T-helper 17 cell (primary cell): ENCODE measurements at places on chromosomes 6 and 20. TPM values are rescaled to one million over a fixed set of nuclear protein-coding genes. Genes with fewer than 3 reads are reported as not detected.

Gene TCF15
- not detected for total RNA-seq

Gene TNXB
- 7.3 TPM for total RNA-seq

Gene SIRPB1
- 4.6 TPM for total RNA-seq

Gene SUPT3H
- 10.8 TPM for total RNA-seq

Gene POPDC3
- not detected for total RNA-seq

Gene RIPOR2
- 296 TPM for total RNA-seq

Gene EMILIN3
- not detected for total RNA-seq

DNA sequence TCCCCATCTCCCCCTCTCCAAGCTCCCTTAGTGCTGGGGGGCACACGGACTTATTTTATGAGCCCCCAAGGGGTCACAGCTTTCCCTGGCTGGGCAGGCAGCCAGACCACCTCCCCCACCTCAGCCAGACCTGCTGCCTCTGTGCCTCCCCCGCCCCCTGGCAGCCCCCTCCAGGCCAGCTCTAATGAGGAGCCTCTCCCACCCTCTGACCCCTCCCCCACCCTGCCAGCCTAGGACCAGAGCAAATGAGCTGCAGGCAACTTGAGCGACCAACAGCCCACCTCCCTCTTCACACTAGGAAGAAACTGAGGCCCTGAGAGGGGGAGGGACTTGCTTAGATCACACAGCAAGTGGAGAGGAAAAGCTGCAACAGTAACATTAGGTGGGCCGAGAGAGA is 1.9 kb downstream of the GDF5 start:
- DNase-seq = no peak

GRCh38 chr6:47502920-47503319 is 25.3 kb downstream of the CD2AP start:
- no peak for DNase-seq

- no peak for DNase-seq
Observed at GRCh38 chr6:410555-411395, 19.2 kb downstream of the IRF4 start.

- DNase-seq = no peak
Observed at GRCh38 chr20:57568088-57568896, 7.4 kb downstream of the PCK1 start.

DNA sequence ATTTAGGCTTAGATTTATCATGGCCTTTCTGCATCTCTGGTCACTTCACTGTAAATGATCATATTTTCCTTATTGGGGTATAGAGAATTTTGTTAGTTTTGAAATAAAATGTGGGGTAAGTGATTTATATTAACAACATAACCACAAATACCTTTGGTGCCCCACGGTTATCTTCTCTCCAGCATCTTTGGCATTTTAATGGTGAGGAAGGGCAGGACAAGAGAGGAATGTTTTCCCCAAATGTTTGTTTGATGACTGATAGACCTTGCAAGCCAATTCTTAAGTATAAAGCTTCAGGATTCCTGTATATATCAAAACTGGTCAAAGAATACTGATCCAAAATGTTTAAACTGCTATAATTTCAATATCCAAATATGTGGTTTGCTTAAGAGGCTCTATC is 171.6 kb upstream of the SMLR1 start:
- DNase-seq = no peak

DNA sequence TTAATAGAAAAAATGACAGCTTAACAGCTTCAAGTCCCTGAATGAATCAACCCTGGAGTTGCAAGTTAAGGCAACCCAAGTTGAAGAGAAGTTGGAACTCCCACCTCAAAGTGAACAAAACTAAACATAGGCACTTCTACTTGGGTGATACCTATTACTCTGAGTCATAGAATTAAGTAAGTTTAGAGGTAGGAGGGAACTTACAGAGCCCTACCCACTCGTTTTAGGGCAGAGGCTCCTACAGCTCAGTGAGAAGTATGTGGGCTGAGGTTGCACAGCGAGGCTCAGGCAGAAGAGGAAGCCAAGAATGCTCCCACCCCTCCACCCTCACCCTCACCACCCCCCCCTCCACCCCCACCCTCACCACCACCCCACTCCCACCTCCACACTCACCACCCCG is 42.2 kb downstream of the NFATC2 start:
- DNase-seq = peak; percentile 25

GRCh38 chr20:12936020-12936419 is 72.8 kb upstream of the SPTLC3 start:
- DNase-seq = no peak

DNA sequence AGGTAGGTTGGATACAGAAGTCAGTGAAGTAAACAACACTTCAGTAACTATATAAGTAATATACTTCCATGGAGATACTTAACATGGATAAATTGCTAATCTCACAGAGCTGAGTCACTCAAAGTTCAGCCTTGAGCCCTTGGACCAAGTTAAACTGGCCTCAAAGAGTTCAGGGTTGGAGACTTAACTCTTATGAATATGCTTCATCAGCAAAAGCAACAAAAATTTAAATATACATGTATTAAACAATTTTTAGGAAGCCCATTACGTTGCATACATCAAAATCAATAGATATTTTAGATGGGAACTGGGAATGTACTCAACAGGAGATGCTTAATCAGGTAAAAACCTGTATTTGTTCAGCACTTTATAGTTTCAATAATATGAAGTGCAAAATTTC is 12.2 kb downstream of the MTCL3 start:
- no peak for DNase-seq

DNA sequence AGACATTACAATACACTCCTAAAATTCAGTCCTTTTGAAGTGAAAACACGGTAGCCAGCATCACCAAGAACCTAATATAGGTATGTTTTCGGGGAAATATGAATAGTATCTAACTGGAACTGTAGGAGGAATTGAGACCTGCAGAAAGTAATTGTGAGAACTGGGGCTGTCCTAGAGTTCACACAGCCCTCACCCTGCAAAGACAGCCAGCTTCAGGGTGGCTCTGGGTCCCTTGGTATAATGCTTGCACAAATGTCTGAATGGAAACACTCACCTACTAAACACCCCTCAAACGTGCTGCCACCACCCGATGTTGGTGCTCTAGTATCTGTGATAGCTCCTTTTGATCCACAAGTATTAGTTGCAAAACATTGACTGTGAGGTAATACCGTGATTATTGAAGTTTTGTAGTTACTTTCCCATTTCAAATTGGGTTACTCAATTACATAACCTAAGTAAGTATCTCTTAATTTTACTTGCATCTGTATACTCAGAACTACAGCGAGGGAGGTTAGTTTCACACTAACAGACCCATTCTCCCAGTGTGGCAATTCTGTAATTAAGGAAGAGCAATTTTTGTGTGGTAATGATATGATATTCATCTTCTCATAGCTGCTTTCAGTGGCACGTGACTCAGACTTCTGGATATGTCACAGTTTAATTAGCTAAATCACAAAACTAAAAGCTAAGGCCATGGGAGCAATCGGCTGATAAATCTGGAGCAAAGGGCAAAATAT is 129.5 kb downstream of the INSM1 start:
- no peak for DNase-seq

DNA sequence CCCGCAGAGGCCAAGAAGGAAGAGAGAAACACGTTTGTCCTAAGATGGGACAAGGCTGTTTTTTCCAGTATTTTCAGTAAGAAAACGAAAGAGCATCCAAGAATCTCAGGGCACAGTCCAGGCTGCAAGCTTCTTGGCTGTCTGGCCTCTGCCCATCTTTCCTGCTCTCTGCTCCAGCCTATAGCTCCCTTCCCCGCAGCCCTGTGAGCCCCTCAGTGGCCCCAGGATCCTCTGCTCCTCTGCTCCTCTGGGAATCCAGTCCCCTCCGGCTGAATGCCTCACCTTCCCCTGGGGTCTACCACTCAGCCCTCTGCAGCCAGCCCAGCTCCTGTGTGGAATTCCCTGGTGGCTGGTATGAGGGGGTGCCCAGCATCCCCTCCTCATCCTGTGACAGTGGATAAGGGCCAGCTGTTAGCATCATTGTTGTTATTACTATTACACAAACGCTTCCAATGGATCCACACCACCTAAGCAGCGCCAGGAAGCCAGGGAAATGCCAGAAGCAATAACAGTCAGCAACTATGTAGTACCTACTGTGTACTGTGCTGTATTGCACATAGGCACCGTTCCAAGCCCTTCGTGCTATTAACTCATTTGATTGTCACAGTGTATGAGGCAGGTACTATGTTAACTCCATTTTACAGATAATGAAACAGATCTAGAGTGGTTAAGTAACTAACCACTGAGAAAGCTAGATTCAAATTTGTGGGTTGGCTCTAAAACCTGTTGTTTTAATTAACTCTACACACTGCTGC is 60.3 kb upstream of the PTPN1 start:
- no peak for DNase-seq

- no peak for DNase-seq
Observed at GRCh38 chr20:57289391-57290177, 23.1 kb upstream of the BMP7 start.

DNA sequence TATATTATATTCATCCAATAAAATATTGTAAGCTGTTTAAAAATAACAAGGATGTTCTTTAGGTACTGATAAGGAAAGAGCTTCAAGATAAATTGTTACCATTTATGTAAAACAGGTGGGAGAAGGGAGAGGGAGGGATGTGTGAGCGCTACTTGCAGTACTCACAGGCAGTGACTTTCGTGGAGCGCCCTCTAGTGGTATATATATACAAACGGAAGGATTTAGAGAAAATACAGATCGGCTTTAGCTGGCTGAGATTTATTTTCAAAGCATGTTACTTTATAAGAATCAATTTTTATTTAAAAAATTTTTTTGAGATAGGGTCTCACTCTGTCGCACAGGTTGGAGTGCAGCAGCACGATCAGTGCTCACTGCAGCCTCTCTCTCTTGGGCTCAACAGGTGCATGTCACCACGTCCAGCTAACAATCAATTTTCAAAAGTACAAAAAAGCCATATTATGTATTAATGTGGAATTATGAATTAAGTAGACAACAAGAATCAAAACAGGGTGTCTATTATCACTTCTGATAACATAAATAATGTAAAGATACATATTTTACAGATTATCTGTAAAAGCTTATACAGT is 3.3 kb upstream of the MOG start:
- peak; percentile 24 for DNase-seq

DNA sequence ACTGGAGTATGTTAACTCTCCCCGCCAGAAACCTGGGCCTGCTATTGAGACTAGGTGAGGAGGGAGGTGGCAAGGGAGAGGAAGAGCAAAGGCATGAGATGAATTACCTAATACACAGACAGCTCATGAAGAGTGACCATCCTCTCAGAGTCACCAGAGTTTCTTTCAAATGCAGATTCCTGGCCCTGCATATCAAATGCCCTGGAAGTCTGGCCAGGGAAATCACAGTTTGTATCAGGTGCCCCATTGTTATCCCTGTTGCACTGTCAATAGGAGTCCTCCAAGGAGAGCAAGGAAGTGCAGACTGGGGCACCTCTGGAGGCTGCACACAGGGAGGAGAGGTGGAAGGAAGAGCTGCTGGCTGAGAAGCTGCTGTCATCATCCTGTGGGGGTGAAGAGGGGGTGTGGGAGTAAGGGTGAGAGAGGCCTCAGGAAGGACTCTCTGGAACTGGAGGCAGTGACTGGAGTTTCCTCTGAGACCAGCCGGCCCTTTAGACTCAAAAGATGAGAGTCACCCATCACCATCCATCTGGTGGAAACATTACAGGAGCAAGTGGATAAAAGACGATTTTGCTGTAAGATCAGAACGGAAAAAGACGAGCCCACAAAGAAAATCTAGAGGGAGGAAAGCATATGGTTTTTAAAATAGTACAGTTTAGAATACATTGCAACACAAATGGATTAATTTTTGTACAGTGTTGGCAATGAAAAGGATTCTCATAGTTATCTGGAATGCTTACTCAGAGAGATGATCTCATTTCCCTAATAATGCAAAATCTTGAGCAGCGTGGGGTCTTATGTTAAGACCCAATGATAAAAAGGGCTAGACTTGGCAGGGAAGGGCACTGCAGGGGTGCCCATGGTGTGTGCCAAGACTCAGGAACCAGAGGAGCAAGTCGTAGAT is 268.1 kb downstream of the UST start:
- DNase-seq = no peak

DNA sequence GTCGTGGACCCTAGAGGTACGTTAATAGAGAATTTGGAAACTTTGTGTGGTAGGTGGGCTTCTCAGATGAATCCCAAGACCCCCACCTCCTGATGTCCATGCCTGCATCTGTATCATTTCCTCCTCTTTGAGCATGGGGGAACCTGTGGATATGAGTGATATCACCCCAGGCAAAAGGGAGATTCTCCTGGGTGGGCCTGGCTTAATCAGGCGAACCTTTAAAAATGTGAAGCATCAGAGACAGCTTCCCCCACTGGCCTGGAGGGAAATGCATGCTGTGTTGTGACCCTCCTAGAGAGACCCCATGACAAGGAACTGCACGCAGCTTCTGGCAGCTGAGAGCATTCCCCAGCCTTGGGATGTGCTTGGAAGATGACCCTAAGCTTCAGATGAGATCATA is 180.9 kb downstream of the MBOAT1 start:
- no peak for DNase-seq

GRCh38 chr6:25556516-25556915 is 95.5 kb upstream of the SCGN start:
- DNase-seq = peak; percentile 36

DNA sequence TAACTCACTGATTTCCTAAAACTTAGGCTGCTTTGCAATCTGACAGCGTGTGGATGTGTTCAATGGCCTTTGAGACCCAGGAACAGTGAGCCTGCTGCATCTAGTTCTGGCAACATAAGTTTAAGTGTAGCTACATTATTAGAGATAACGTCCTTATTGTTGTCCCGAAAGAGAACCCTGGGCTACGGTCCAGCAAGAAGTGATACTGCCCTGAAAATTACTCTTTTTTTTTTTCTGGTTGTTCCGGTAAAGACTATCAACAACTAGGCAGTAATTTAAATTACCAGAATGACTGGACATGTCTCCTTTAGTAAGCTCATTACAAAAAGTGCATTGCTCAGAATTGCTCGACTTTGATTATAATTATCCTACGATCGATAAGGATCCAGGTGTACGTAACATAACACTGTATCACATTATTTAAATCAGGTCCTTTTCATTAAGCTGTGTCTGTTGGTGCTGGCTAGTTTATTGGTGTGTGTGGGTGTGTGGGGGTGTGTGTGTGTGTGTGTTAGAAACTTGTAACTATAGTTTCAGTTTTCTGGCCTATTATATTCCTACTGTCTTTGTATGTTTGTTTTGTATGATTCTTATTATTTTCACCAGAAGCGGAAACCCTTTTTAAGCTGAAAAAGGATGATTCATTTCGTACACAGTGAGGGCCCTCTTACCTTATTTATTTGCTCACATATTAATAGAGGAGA is 3.0 kb downstream of the TSHZ2 start:
- DNase-seq = peak; percentile 18

- DNase-seq = no peak
Observed at GRCh38 chr6:131657630-131658111, 20.6 kb downstream of the ENPP3 start.

DNA sequence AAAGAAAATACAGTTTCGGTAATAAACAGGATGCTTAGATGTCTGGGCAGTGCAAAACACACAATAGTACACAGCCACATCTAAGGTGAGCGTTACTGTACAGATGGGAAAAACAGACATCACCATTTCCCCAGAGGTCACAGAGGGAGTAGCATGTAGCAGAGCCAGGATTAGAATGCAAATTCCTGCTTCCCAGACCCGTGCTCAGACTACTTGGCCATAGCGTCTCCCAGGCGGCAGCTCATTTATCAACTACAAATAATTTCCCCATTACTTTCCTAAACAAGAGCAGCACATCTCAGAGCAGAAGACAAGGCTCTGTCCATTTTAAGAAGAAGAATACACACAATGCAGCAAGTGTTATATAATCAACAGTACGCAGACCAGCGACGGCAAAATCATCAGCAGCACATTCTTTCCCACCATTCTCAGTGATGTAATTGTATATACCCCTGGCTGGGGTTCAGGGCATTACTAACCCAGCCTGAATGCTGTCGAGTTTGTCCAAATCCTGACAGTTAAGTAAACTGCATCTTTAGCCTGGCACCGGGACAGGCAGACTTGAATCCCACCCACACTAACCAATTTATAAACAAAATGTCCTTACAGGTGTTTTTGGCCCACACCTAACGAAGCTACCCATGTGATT is 61.9 kb downstream of the CNKSR3 start:
- DNase-seq = no peak
